ENCODE measurements at places on chromosomes 12 and 14. TPM values are rescaled to one million over a fixed set of nuclear protein-coding genes. Genes with fewer than 3 reads are reported as not detected.

Gene P2RX2
- not detected for total RNA-seq

Gene NEUROD4
- not detected for total RNA-seq

Gene CLEC4D
- total RNA-seq: not detected

Gene BATF
- 0.88 TPM for total RNA-seq

Gene NRXN3
- total RNA-seq: 0.34 TPM

Gene DPPA3
- not detected for total RNA-seq

Gene PRB2
- total RNA-seq: not detected

Gene RNASE3
- not detected for total RNA-seq

Gene SMCO2
- total RNA-seq: not detected

Gene TAS2R13
- 0.15 TPM for total RNA-seq

Gene ATXN2
- 29.3 TPM for total RNA-seq

Gene PSMC1
- 107 TPM for total RNA-seq

Gene POTEM
- total RNA-seq: not detected

Gene TSHR
- total RNA-seq: not detected

Gene GLIPR1L2
- total RNA-seq: 3.3 TPM

Gene RNASE4
- total RNA-seq: 133 TPM

Gene EPS8
- total RNA-seq: 180 TPM

Gene SGPP1
- total RNA-seq: 20.4 TPM

Gene GLIPR1L1
- not detected for total RNA-seq

Gene CARMIL3
- not detected for total RNA-seq

Gene OAS1
- total RNA-seq: 4.2 TPM

Gene HOXC11
- total RNA-seq: not detected

Gene OTUB2
- 0.98 TPM for total RNA-seq

Gene CEP83
- total RNA-seq: 5.7 TPM

Gene ZNF385A
- 6.9 TPM for total RNA-seq

Gene CELA1
- total RNA-seq: not detected

Gene RNASE1
- 1.7 TPM for total RNA-seq

Gene CMKLR1
- total RNA-seq: 0.50 TPM

Gene SOAT2
- total RNA-seq: not detected
